Psoas muscle (tissue), 8 donors: ENCODE measurements at places on chromosomes 2 and 18. TPM values are rescaled to one million over a fixed set of nuclear protein-coding genes. Genes with fewer than 3 reads are reported as not detected.

DNA sequence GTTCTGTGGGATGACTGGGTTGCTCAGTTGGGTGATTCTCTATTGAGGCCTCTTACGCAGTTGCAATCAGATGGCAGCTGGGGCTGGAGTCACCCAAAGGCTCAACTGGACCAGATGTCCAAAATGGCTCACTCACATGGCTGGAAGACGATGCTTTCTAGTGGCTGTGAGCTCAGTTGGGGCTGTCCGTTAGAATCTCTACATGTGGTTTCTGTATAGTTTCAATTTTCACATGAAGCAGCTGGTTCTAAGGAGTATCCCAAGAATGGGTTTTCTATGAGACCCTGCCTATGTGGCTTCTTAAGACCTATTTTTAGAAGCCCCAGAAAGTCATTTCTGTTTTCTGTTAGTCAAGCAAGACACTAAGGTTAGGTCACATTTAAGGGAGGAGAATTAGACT is 4.4 kb downstream of the XRCC5 start:
- DNase-seq = no peak

GRCh38 chr18:32258558-32259204 is 68.8 kb downstream of the MEP1B start:
- DNase-seq = no peak

GRCh38 chr18:46134920-46135675 is 30.9 kb downstream of the HAUS1 start:
- peak; percentile 35 for DNase-seq

DNA sequence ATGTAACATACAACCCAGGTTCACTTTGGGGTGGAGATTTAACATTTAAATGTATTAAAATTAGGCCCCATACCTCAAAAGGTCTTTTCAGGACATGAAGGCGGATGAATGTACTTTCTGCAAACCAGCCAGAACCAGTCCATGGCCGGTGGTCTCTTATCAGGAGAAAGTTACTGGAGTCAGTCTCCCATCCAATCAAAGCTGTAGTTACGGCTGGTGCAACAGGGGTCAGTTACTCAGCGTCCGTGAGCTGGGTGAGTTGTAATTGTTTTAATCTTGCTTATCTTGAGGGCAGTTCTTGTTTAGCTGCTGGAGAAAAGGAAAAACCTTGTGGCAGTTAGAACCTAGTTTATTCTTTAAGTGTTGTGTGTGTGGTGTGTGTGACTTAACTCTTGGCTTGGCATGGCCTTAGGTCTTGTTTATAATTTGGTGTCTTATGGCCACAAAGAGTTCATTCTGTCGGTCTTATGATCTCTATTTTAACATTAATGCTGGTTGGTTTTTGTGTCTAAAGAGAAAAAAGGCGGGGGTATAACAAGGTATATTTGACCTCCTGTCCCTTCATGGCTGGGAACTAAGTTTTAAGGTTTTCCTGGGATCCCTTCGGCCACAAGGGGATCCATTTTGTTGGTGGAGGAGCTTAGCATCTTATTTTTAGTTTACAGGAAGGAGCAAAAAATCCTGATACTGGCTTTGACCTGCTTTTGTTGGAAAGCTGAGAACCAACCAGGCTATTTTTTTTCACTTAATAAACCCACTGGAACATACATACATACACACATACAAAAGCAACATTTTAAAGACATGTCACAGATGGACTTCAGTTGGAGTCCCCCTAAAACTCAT is 143.5 kb upstream of the NCK2 start:
- no peak for DNase-seq

DNA sequence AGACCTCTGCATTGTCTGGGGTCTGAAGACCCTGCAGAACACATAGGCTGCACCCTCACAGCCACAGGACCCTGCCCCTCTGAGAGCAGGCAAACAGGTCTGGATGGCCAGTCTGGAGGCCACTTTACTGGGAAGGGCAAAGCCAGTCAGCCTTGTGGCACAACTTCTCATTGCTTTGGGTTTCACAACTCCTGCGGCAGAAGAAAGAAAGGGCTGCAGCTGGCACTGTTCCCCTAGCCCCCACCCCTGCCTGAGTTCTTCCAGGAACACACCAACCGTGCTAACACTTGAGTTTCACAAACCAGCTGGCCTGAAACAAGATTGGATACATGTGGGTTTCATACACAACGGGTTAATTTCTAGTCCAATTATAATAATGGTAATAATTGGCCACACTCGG is 276.5 kb upstream of the MGAT5 start:
- DNase-seq = no peak

DNA sequence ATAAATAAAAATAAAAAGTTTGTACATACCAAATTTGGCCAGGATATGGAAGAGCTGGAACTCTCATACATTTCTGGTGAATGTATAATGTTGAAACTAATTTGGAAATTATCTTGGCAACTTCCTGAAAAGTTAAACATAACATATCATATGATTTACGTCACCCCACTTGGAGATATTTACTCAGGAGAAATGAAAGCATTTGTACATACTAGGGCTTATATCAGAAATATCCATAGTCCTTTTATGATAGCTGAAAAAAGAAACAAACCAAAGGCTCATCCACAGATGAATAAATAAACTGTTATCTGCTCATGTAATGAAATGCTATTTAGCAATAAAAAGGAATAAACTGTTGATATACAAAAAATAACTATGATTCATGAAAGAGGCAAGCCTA is 318.2 kb upstream of the NRXN1 start:
- DNase-seq = no peak

- no peak for DNase-seq
These were observed 27.9 kb downstream of the PSD4 start for GRCh38 chr2:113201496-113202304.

DNA sequence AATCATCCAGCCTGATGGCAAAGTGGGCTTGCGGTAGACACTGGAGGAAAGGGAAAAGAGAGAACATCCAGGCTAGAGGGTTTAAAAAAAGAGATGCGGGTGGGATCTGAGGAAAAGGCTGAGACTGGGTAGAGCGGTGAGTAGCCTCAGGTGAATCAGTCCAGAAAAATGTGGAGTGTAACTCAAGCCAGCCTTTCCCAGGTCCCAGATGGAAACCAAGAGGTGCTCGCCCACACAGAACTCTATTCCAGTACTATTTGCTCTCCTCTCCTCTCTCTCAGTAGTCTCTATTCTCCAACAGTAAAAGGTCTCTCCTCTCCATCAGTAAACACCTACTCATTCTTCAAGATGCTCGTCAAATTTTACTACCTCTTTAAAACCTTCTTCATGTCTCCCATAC is 38.3 kb upstream of the NRP2 start:
- DNase-seq = no peak

DNA sequence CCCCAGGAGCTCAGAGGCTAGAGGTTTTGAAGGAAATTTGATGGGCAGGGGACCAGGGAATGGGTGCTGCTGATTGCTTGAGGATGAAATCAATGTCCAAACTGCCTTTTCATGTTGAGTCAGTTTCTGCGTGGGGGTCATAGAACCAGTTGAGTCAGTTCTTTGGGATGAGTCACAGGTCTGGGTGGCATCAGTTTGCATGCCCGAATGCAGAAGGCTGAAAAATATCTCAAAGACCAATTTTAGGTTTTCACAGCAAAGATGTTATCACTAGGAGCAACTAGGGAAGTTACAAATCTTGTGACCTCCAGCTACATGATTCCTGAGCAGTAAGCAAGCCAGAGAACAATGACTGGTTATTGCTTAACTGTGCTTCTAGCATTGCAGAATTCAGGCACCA is 1135.1 kb upstream of the CRIM1 start:
- no peak for DNase-seq

DNA sequence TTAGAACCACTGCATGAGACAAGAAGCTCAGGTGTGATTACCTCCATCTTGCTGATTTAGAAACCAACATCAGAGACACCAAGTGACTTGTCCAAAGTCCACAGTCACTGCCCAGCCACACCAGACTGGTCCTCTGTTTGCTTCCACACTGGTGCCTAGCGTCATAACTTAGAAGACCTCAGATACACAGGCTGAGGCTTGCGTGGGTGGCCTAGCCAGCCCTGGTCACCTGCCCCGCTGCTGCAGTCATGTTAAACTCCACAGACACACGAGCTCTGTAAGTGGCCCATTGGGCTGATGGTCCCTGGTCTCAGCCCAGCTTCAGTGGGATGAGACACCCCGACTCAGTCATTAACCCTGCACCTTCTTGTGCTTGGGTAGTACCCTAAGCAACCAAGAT is 47.1 kb downstream of the CNGA3 start:
- no peak for DNase-seq

GRCh38 chr2:241542278-241542605 is 16.3 kb upstream of the BOK start:
- no peak for DNase-seq

DNA sequence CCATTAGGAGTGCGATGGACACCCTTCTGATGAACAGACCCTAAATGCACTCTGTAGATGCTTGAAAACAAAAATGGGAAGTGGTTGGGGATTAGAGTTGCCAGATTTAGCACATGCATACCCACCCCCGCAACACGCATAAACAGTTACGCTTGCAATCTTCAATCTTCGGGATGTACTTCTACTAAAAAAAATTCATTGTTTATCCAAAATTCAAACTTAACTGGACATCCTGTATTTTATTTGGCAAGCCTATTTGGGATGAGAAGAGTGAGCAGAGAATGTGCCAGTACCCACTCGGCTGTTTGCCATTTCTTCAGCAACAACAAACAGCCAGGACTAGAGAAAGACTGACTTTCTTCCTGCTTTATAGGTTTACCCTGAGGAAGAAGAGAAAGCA is 18.4 kb downstream of the KIAA2012 start:
- no peak for DNase-seq

DNA sequence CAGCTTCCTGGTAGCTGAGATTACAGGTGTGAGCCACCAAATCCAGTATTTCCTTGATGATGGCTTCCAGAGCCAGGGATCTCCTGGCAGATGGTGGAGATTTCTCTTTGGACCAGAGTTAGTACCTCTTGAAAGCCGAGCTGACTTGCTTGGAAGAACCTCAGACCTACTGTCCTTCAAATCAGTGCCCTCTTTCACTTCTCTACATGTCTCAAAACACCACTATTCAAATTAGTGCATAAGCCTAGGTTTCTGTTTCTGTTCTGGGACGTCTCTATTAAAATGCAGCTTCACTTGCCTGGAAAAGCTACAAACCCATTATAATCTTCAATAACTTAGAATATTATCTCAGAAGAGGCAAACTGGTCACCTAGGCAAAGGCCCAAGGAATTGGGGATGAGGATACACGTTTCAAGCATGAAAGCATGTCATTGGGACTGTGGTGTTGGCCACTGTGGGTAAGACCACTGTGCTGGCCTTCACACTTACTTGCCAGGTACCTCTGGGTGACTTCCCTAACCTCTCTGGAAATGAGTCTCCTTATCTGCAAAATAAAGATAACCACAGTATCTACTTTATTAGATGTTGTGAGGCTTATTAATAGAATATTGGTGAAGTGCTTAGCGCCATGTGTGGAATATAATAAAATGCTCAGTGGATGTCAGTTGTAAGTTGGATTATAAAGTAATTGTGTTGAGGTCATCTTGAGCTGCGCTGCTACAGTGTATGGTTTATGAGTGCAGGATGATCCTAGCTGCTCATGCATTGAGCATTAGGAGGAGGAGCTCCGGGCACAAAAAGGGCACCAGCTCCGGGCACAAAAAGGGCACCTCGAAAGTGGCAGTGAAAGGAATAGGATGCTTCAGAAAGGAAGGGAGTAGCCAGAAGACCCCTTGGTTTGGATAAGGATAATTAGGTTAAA is 84.5 kb downstream of the DOCK10 start:
- no peak for DNase-seq

DNA sequence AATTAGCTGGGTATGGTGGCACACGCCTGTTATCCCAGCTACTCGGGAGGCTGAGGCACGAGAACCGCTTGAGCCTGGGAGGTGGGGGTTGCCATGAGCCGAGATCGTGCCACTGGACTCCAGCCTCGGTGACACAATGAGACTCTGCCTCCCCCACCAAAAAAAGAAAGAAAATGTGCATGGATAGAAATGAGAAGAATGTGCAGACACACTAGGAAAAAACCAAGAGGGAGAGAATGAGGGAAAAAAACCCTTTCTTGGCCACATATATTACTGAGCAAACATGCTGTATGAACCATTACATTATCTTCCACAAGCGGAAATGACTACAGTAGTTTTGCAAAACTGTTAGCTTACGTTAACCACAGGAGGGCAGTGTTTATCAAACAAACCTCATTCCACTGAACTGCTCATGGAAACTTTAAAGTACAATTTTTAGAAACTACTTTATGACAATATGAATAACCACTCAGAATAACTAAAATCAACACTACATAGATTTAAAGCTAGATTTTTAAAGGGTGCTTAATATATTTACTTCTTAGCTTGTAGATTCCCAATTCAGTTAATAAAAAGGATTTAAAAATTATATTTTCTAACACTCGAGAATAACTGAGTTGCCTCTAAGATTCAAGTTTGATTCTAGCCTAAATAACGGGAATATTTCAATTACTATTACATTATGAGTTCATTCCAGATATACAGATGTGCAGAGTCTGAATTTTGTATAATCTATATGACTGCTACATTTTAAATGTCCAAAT is 26.4 kb downstream of the ASXL2 start:
- DNase-seq = no peak

PTPRN gene
- 0.04 TPM for polyA plus RNA-seq

KATNAL2 gene
- 0.19 TPM for polyA plus RNA-seq

PUM2 gene
- 20.4 TPM for polyA plus RNA-seq

CCBE1 gene
- polyA plus RNA-seq = 0.18 TPM

MAPK4 gene
- 0.61 TPM for polyA plus RNA-seq

MC5R gene
- polyA plus RNA-seq = not detected

LGALSL gene
- polyA plus RNA-seq = 3.6 TPM

ANXA4 gene
- polyA plus RNA-seq = 13.2 TPM

SLC11A1 gene
- 1.9 TPM for polyA plus RNA-seq

NR4A2 gene
- 1.4 TPM for polyA plus RNA-seq
